ENCODE measurements at places on chromosomes 4 and X.

DNA sequence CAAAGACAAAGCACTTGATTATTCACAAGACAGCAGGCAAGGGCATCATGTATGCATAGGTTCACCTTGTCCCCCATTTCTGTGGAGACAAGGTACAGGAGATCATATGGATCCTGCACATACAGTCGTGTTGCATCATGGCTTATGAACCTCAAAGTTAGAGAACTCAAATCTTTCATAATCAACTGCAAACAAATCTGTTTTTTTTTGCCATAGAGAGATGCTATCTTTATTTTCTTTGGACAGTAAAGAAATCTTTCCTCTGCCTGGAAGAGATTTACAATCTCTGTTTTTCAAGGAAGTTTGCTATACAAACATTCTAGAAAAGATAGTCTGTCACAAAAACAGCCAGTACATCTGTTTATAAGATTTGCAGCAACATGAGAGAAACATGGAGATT, 578.8 kb downstream of the ANKRD50 start:
- no peak for DNase-seq

- DNase-seq, result no peak
Observed at GRCh38 chr4:159062381-159062780, 40.5 kb upstream of the RAPGEF2 start.

DNA sequence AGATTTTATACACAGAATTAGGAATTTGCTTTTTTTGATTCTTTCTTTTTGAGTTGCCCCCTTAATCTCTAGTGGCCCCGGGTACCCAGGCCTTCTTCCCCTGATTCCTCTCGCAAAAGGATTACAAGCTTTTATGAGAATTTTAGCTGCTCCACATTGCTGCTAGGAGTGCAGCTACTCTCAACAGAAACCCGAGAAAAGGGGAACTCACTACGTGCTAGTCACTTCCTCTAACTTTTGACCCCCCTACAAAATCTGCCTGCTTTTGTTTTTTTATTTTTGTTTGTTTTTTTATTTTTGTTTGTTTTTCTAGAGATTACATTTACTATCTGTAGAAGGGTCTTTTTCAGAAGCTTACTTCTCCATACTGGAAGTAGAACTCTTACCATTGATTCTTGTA, 64.1 kb downstream of the ZNF81 start:
- no peak for DNase-seq

GRCh38 chrX:120769576-120770341, 105.9 kb downstream of the CT47B1 start:
- no peak for DNase-seq

GRCh38 chr4:35493977-35494376, 750.3 kb downstream of the ARAP2 start:
- DNase-seq, result no peak

DNA sequence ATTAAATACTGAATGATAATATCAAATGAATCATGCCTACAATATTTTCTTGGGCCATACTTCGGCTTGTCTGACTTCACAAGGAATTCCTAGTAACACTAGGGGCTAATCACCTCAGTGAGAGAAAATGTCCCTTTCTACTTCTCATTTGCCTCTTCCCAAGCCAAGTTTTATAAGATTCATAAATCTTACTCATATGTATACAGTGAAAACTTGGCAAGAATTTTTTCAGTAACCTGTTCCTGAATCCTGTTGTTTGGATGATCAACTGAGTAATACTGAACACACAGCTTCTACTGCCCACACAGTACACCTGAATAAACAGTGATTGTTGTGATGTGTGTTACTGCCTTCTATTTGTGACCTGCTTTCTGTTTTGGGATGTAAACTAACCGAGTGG, 16.5 kb downstream of the TMPRSS11E start:
- no peak for DNase-seq

GRCh38 chrX:77527233-77528001, 80.2 kb downstream of the FGF16 start:
- no peak for DNase-seq

GRCh38 chr4:165553221-165553810, 174.5 kb downstream of the CPE start:
- DNase-seq, result no peak

DNA sequence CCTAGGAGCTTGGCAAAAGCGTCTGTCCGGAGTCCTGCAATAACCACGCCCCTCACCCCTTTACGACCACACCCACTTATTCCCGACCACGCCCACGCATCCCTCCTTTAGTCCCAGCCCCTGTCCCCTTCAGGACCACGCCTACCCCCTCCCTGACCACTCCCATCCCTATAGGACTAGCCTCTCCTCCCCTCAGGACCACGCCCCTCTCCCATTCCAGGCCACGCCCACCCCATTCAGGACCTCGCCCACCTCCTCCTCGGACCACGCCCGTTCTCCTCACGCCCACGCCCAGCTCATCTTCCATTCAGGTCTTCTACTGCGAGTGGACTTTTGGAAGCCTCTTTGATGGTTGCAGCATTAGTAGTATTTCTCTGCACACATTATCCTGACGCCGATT, 131.2 kb upstream of the STX18 start:
- no peak for DNase-seq

DNA sequence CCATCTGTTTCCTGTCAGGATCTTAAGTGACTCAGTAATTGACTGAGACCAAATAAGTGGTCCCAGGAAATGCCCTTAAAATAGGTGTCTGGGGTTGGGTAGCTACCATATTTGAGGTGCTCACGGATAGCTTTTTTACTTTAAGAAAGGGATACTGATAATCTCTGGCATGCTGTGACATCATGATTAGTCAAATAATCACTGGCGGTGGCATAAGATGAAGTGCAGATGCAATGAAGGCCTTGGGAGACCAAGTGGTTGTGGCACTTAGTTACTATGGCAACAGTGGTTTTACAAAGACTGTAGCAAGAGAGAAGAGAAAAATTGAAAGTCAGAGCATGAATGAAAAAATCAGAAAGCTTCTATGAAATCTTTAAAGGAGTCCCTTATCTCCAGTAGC, 114.5 kb upstream of the SLIT2 start:
- DNase-seq, result no peak

GRCh38 chr4:43456383-43456782, 563.9 kb downstream of the GRXCR1 start:
- no peak for DNase-seq

DNA sequence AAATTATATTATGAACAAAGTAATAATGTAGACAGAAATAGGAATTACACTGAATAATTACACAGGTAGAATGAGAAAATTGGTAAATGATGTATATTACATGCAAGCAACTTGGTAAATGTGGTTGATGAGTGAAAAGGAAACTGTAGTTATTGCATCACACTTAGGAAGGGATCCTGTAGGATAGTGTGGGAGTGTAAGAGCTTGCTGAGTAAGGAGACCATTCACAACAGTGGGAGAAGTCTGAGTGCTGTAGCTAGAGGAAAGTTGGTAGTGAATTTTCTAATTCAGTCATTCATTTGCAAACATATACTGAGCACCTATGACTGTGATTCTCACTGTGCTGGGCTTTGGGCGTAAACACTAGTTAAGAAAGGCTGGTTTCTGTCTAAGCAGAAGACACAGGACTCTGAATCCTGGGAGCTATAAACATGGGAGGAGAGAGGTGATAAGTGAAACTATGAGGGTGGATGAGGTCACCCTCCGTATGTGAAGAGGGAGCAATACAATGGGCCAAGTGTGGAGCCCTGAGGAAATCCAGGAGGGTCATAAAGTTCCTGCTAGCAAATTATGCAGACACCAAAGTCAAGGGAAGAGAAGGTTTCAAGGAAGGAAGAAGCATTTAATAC, 14.2 kb upstream of the CPE start:
- DNase-seq, result no peak

DNA sequence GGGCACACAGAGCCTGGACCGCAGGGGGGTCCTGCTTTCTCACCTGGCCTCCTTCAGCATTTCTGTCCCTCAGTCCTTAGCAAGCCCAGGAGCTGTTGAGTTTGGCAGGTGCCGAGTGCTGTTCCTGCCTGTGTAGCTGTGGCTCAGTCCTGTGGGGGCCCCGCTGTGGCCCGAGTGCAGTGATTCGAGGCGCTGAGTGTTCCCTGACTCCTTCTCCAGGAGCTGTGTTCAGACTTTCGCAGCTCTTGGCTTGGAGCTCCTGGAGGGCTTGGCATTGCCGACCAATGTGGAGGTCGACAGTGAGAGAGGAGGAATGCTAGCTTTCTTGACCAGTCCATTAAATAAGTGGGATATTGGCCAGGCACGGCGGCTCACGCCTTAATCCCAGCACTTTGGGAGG, 50.1 kb upstream of the MSANTD1 start:
- DNase-seq, result no peak

DNA sequence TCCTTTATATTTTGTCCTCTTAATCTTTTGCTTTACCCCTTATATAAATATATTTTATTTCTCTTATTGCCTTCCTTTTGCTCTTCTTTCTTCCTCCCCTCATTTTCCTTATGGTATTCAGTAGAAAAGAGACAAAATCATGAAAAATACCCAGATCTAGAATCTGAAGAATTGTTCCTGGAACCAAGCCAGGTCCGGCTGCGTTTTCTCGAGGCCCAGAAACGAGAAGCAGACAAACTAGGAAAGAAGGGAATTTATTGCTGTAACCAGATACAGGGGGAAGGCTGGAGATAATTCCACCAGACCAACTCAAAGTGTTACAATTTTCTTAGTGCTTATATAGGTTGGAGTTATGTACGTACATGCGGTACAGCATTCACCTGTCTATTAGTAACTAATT, 328.7 kb downstream of the GABRG1 start:
- no peak for DNase-seq

DNA sequence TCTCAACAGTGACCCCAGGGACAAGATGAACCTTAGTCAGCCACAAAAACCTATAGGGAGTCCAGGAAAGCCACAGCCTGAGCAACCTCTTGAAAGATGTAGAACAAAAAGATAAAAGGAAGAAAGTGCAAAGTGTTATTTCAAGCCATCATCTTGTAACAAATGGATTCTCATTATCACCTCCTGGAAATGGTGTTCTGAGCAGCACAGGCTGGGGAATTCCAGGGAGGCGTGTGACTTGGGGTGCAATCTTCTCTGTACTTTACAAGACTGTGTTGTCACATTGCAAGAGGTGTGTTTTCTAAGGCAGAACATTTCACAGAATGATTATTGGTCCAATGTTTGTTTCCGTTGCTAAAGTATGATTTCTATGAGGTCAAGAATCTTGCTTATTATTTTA, 214.0 kb downstream of the DHRSX start:
- no peak for DNase-seq

DNA sequence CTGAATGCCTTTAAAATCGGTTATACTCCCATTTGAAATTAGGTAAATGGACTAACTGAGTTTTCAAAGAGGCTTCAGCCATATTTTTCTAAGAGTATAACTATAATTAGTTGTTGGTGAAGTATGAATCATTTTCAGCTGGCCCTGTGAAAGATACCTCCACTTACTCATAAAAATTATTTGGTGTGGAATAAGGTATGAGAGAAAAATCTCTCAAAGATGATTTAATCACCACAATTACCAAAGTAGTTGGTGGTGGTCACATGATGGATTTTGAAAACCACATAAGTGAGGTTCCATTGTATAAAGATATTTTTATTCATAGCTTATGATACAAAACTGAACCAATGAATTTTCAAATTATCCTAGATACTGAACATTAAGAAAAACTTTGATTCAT, 9.0 kb upstream of the KLHL2 start:
- no peak for DNase-seq

- no peak for DNase-seq
Observed at GRCh38 chrX:14026121-14026520, 3.6 kb downstream of the GEMIN8 start.

- DNase-seq, result no peak
Observed at GRCh38 chrX:152872522-152872921, 25.3 kb upstream of the ZNF185 start.

GRCh38 chr4:41390661-41391060, 133.9 kb downstream of the UCHL1 start:
- DNase-seq, result no peak

DNA sequence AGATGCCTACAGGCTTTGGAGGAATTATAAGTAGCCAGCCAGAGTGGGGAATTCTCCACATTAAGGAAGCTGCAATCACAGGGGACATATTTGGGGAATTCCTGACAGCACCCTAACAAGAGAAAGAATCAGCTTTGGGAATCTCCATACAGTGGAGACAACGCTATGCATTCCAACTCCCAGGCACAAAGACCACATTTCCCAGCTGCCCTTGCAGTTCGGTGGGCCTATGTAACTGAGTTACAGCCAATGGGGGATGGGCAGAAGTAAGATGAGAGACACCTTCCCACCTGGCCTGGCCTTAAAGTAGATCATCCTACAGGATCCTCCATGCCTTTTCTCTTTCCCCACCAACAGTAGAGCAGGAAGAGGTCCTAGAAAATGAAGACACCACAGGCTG, 43.4 kb upstream of the CCKAR start:
- DNase-seq, result no peak

- no peak for DNase-seq
Observed at GRCh38 chr4:11427121-11427996, 1.3 kb downstream of the HS3ST1 start.

GRCh38 chr4:14143892-14144291, 516.4 kb upstream of the BOD1L1 start:
- no peak for DNase-seq

- no peak for DNase-seq
Observed at GRCh38 chr4:146522869-146523205, 1.1 kb upstream of the SLC10A7 start.

DNA sequence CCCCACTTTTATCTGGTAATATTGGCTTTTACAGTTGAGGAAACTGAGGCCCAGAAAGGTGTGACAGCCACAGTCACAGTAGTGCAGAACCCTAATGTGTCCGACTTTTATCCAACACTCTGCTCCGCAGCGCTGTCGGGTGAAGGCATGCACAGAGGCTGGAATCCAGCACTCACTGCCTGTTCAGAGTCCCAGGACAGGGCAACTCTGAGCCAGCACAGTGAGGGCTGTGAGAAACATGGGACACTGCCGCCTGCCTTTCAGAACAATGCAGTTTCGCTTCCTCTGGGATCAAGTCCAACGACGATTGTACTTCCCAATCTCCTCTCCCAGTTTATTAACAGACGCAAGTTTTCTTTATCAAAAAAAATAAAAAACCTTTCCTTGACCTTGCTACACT, 41.9 kb upstream of the PDGFRA start:
- no peak for DNase-seq

- DNase-seq, result no peak
Observed at GRCh38 chr4:72365981-72366380, 203.0 kb downstream of the ADAMTS3 start.

- no peak for DNase-seq
Observed at GRCh38 chr4:169236873-169237626, 33.7 kb downstream of the SH3RF1 start.

DNA sequence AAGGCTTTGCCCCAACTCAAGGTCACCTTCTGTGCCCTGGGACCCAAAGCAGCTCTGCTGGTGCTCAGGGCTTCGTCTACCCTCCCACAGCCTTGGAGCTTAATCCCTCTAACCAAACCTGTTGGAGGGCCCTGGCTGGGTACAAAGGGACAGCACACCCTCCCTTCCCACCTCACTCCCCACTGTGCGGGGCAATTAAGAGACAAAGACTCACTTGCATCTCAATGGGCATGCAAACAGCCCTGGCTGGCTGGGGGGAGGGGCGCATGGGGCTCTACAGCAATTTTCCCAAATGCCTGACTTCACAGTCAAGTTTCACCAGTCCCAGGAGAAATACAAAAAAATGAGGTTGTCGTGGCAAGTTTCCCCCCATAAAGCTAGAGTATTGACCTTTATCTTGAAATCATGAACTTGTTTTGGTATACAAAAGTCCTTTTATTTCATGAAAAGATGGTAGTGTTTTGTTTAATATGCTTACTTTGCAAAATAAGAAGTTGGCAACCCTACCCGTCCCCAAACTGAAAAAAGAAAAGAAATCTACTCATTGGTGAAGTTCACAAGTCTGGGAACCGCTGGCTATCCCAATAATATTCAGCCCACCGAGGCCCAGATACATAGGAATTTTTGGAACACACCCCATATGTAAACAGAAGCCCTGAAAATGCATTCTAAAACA, 4.1 kb upstream of the CD99L2 start:
- DNase-seq, result no peak

All from stimulated activated CD4-positive, alpha-beta T cell treated with anti-CD3 and anti-CD28 coated beads, TNF-alpha, amount 100 ng/mL, for 4 hours (primary cell).